ENCODE measurements at places on chromosomes 12 and 14.

DNA sequence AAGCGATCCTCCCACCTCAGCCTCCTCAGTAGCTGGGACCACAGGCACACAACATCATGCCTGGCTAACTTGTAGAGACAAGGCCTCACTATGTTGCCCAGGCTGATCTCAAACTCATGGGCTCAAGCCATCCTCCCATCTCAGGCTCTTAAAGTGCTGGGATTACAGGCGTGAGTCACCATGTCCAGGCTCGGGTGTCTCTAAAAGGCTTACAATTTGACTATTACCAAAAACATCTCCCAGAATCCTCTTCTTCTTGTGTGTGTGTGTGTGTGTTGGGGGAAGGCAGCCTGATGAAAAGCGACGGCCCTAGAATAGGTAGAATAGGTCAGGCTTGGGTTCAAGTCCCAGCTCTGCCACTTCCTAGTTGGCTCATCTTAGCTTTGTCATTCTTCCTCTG, 16.8 kb downstream of the MSI1 start:
- DNase-seq = no peak

DNA sequence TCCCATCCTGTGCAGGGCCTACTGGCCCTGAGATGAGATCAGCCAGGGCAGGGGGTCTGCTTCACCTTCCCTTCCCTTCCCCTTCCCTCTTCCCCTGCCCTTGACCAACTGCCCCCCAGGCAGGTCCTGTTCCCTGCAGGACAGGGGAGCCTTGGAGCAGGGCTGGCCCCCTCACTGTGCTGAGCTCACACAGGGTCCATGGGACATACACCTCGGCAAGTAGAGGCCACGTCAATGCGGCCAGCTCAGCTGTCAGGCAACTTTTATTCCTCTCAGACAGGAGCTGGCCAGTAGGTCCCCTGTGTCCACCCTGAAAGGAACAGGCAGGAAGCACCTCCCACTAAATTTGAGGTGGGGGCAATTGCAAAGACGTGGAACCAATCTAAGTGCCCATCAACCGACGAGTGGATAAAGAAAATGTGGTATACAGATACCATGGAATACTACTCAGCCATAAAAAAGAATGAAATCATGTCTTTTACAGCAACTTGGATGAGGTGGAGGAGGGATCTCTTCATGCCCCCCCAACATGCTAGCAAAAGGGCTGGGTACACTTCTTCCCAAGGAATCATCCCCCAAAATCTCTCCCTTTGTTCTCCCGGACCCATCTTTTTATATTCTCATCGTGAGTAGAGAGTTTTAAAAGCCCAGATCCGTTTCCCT, 148.7 kb downstream of the BCL11B start:
- DNase-seq = no peak

DNA sequence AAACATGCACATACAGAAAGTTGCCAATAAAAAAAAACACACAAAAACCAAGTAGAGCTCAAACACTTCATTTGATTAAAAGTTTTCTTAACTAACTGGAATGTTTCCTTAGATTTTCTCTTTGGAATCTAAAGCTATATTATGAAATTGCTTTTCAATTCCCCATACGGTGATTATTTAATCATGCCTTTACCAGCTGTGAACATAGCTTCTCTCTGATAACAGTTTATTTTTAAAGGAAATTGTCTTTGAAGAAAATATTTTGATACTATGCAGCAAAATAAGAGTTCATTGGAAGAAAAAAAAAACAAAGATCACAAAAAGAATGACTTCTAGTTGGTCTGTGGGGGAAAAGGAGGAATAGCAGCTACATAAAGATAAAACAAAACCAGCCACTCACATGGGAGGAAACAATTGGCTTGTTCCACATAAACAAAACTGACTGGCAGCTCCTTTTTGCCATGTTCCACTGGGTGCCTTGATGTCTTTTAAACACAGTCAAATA, 71.4 kb downstream of the BMP4 start:
- DNase-seq = no peak

- DNase-seq = no peak
Measured at GRCh38 chr14:30996892-30997659, 28.4 kb upstream of the AP4S1 start.

GRCh38 chr12:27462151-27462694, 15.7 kb downstream of the SMCO2 start:
- DNase-seq = no peak

DNA sequence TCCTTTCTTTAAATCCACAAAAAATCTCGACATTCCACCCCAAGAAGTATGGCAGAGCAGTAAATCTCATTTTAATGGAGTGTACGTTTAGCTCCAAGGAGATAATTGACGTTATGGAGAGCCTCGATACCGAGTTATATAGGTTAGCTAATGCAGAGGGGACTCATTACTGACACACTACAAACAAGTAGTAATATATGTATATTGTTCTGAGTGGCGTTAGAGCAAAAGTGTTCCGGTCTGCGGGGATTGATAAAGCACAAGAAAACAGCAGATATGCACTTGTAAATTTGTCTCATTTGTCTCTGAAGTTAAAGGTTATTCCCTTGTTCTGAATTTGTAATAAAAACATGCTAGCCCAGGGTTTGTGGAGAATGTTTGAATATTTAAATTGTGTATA, 84.1 kb downstream of the BCL11B start:
- no peak for DNase-seq

DNA sequence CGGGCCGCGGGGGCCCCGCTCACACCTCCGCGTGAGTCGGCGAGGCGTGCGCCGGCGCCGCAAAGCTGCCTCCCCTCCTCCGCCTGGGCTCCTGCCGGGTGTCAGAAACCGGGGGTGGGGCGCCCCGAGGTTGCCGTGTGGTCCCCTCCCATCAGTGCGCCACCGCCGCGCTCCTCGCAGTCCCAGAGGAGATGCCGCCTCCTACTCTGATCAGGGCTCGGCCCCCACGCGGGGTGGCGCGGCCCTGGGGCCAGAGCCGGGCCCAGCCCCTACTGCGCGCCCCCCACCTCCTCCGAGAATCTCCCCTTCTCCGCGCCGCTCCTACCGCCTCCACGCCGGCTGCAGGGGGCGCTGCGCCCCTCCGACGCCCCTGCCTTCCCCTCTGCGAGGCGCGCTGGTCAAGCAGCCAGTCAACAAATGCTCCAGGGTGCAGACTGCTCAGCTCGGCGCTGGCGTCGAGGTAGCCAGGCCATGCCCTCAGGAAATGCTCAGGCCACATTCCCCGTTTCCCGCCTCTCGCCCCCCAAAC, 467 bp upstream of the JAG2 start:
- DNase-seq = peak; percentile 35

DNA sequence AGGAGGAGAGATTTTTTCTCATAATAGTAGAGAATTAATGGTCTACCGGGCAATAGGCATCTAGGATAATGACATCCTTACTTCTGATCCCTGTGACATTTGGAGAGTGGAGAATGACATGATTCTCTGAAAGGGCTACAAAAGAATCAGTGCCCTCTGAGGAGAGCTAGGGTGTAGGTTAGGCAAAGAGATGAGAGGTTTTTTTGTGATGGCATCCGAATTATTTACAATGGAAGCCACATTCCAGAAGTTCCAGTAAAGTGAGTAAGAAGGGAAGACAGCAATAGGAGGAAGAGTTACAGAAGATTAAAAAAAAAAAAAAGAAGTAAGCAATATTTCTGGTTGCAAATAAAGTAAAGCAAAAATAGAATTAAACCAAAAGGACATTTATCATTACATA, 478.0 kb downstream of the RMST start:
- DNase-seq = no peak

DNA sequence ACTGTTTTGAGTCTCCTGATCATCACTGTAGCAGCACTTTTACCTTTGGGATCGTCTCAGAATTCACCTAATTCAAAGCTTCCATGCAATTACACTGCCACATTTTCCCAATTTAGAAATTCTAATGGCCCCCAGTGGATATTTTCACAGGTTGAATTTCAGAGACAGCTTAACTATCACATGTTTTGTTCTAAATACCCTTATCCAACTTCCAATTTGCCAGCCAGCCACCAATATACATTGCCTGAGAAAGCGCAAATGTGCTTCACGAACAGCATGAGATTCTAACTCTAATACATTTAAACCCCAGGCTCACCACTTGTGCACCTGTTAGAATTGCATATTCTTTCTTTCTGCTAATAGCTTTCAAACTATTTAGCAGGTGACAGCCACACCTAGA, 1160.9 kb upstream of the TMEM132C start:
- no peak for DNase-seq

DNA sequence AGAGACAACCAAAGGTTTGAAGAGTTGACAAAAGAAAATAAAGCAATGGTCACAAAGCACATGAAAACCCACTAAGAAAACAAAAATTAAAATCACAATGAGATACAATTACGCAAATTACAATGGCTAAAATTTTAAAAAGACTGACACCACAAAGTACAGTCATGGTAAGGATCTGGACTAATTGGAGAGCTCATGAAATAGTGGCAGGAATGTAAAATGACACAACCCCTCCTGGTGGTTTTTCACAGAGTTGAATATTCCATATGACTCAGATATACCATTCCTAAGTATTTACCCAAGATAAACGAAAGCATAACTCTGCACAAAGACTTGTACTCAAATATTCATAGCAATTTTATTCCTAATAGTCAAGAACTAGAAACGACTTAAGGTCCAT, 65.9 kb downstream of the NOVA1 start:
- no peak for DNase-seq

DNA sequence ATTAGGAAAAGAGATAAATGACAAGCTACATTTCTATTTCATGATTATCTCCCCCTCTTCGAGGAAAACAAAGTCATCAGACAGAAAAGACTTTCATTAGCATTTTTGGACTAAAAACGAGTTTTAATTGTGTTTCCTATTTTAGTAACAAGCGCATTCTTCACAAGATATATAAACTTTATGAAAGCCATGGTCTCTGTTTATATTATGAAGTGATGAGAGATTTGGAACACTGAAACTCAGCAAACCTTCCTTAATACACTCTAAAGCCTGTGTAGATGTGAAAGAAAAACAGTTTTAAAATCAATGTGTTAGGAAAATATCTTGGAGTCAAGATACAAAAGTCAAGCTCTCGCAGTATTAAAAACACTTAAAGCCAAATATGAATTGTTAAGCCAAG, 539.1 kb downstream of the LRFN5 start:
- DNase-seq = no peak

- DNase-seq = no peak
Measured at GRCh38 chr12:19298836-19299605, 140.3 kb upstream of the AEBP2 start.
